ENCODE measurements at places on chromosomes 7 and 10. TPM values are rescaled to one million over a fixed set of nuclear protein-coding genes. Genes with fewer than 3 reads are reported as not detected.

DNA sequence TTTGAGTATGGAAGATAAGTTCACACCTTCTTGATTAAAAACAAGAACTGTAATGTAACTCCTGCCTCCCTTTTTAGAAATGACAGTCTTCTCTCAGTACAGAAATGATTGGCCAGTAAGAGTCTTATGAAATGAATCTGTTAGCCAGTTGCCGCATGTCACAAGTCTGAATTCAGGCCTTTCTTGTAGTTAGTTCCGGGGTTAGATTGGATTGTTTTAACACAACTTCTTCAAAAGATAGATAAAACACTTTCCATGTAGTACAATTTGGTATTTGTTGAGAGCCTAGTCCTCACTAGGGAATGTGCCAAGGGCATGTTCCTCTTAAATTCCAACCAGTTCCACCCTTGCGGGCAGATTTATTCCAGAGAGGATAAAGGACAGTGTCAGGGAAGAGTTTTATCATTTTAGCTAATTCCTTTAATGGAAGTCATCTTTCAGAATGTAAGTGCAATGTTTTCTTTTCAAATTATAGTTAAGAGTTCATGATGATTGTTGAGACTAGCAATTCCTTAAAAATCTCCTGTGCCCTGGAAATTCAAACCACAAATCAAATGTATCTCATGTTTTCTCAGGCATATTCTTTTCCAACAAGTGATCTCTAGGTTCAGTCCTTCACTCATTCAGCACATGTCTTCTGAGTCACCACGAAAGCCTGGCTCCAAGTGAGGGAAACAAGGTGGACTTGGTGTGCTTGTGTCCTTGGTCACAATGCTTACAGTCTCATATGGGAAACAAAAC lies 4.1 kb downstream of the FHIP2A start:
- no peak overlapping the region for H3K27ac ChIP-seq
- no peak for DNase-seq
- H3K27me3 ChIP-seq, result no peaks in the 10 kb centered on the region
- H3K4me1 ChIP-seq, result peaks cover 23% of the 10 kb centered on the region

- no peaks in the 10 kb centered on the region for H3K4me1 ChIP-seq
- H3K4me3 ChIP-seq, result no peak overlapping the region
- H3K27ac ChIP-seq, result no peak overlapping the region
- no peaks in the 10 kb centered on the region for H3K27me3 ChIP-seq
- DNase-seq, result no peak
Measured at GRCh38 chr7:98506471-98506870, 105.6 kb upstream of the BAIAP2L1 start.

DNA sequence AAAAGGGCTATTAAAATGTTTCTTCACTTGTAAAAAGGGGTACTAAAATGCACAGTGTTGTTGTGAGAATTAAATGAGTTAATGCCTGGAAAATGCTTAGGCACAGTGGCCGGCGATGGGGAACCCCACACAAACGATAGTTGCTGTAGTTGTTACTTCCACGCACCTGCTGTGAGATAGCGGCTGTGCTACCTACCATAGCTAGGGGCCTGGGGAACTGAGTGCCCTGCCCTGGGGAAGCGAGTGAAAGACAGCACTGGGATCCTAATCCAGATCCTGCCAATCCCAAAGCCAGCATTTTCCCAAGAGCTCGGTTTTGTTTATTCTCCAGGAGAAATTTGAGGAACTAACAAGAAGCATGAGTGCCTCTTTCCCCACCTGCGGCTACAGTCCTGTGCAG lies 27.8 kb downstream of the DDC start:
- no peak for DNase-seq
- no peaks in the 10 kb centered on the region for H3K36me3 ChIP-seq
- H3K27ac ChIP-seq, result no peak overlapping the region
- no peak overlapping the region for H3K4me3 ChIP-seq
- no peaks in the 10 kb centered on the region for H3K27me3 ChIP-seq

DNA sequence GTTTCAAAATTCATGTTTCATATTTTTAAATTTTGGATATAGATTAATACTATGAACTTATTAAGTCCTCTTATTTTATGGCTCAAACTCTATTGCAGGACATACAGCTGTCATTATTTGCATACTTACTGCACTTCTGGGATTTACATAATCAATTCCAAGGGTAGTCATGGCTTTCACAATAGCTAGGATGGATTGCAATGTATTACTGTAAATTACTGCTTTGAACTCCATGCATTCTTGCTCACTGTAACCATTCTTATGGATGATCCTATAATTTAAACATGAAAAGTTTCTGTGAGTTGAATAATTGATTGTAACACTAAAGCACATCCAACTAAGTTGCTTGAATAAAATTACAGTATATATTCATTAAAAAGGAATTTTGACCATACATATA lies 23.5 kb downstream of the GNAT3 start:
- no peaks in the 10 kb centered on the region for H3K27me3 ChIP-seq
- H3K27ac ChIP-seq, result no peak overlapping the region
- no peaks in the 10 kb centered on the region for H3K4me1 ChIP-seq
- no peak overlapping the region for H3K4me3 ChIP-seq
- H3K36me3 ChIP-seq, result no peaks in the 10 kb centered on the region

DNA sequence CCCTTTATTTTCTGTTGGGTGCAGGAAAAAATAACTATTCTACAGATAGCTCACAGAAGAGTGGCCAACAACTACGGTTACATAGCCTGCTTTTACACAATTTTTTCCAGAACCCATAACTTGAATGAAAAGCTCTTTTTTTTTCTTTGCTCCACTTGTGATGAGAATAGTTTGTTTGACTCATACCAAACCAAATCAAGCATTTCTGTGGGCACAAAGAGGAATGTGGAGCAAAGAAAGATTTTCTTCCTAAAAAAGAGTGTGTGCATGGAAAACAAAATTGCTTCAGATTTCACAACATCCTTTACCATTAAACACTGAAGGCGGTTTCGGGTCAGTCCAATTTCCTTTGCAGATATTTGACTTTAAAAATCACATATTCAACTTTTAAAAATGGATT lies 54.8 kb upstream of the RAB11FIP2 start:
- H3K4me1 ChIP-seq, result no peaks in the 10 kb centered on the region
- no peaks in the 10 kb centered on the region for H3K27me3 ChIP-seq
- no peaks in the 10 kb centered on the region for H3K36me3 ChIP-seq
- no peak overlapping the region for H3K4me3 ChIP-seq

DNA sequence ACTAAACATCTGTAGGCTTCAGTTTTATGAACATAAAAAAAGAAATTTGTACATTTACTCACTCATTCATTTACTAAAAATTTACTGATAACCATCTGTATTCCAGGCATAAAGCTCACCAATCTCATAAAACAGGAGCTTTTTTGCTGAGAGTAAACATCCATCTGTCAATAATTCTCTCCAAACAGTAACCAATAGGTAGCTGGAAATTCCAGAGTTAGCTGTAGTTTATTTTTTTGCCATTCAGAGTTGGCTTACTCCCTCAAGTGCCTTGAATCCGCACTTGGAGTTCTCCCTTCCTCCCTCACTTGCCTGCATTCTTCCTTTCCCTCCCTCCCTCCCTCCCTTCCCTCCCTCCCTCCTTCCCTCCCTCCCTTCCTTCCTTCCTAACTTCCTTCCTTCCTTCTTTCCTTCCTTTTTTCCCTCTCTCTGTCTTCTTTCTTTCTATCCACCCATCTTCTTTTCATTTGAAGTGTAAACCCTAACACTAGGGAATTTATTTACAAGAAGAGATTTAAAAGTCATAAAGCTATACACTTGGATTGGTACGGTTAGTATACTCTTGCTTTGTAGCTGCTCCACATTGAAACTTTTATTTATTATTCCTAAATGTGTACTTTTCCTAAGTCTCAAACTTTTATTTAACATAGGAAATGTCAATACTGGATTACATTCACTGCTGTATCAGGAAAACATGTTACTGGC lies 44.6 kb upstream of the BICC1 start:
- DNase-seq, result no peak
- no peaks in the 10 kb centered on the region for H3K27me3 ChIP-seq
- H3K27ac ChIP-seq, result no peak overlapping the region
- no peaks in the 10 kb centered on the region for H3K36me3 ChIP-seq
- peaks cover 4% of the 10 kb centered on the region for H3K4me1 ChIP-seq
- no peak overlapping the region for H3K4me3 ChIP-seq

- H3K27me3 ChIP-seq, result no peaks in the 10 kb centered on the region
- peaks cover 3% of the 10 kb centered on the region for H3K4me1 ChIP-seq
- DNase-seq, result no peak
Measured at GRCh38 chr7:114356133-114356532, 58.5 kb upstream of the FOXP2 start.

DNA sequence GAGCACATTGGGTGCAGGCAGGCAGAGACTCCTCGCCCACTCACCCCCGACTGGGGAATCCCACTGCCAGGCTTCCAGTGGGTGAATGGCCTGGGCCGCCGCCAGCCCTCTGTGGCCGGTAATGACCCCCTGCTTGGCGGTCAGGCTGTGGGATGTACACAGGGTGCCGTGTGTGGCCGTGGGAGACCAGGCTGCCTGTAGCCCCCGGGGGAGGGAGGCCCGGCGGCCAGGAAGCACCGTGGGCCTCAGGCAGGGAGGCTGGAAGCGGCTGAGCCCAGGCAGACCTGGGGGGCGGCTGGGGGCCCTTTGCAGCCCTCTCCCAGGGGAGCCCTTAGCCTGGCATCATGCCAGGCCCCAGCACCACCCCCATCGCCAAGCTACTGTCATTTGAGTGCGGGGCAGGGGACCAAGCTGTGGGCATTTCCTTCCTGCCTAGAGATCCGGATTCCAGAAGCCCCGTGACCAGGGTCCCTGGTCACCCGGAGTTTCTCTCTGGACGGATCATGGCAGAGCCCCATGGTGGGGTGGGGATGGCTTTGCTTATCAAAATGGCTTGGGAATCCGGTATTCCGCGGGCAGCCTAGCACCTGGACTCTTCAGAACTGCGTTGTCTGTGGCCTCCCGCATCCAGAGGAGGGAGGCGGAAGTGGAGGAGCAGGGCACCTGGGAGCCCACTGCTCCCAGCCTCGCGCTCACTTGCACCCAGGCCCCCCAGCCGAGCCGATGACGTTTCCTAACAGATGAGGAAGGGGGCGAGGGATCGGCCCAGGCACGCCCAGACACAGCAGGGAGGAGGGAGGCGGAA lies 1.1 kb downstream of the TTYH3 start:
- H3K27me3 ChIP-seq, result no peaks in the 10 kb centered on the region
- peaks cover 46% of the 10 kb centered on the region for H3K4me1 ChIP-seq
- peak overlapping the region; percentile 87 for H3K4me3 ChIP-seq
- DNase-seq, result no peak
- H3K36me3 ChIP-seq, result no peaks in the 10 kb centered on the region

DNA sequence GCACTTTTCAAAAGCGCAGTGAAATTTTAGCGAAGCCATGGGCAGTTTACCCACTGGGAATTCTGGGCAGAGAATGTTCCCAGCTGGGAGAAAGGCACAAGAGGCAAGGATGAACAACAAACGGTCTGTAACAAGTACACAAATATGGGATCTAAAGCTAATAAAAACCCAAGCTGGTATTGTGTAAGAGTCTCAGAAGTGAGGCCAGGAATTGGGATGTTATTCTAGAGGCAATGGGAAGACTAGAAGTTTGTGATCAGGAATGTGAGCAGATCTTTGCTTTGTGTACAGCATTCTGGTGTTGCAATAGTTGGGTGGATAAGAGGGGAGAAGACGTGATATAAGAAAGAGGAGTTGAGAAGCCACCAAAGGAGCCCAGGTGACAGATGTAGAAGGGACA lies 15.0 kb downstream of the FZD9 start:
- no peak for DNase-seq
- no peaks in the 10 kb centered on the region for H3K27me3 ChIP-seq
- H3K36me3 ChIP-seq, result peaks cover 63% of the 10 kb centered on the region
- no peak overlapping the region for H3K4me3 ChIP-seq
- no peaks in the 10 kb centered on the region for H3K4me1 ChIP-seq
- H3K27ac ChIP-seq, result no peak overlapping the region

GRCh38 chr10:59276919-59277318 lies 85.4 kb downstream of the FAM13C start:
- H3K4me1 ChIP-seq, result peaks cover 5% of the 10 kb centered on the region
- no peak for DNase-seq
- no peak overlapping the region for H3K27ac ChIP-seq
- H3K27me3 ChIP-seq, result no peaks in the 10 kb centered on the region
- H3K36me3 ChIP-seq, result no peaks in the 10 kb centered on the region

GRCh38 chr7:17580141-17580540 lies 281.7 kb downstream of the AHR start:
- no peaks in the 10 kb centered on the region for H3K27me3 ChIP-seq
- H3K4me1 ChIP-seq, result no peaks in the 10 kb centered on the region
- DNase-seq, result no peak
- H3K36me3 ChIP-seq, result no peaks in the 10 kb centered on the region
- H3K27ac ChIP-seq, result no peak overlapping the region

DNA sequence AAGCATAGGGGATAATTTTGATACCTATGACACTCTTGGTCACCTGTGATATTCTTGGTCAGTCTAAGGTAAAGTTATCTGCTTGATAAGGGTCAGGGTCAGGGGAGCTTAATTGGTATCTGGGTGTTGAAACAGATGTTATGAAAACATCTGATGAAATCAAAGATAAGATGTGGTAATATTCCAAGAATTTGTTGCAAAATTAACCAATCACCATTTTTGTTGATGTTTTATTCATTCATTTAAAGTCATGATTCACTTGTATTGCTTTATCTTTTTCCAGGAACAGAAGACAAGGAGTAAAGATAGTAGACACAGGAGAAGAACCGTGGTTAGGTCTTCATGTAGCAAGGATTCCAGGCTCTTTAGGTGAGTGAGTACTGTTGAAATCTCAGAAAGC lies 103.1 kb downstream of the SEMA3C start:
- no peaks in the 10 kb centered on the region for H3K4me1 ChIP-seq
- no peak overlapping the region for H3K4me3 ChIP-seq
- H3K36me3 ChIP-seq, result no peaks in the 10 kb centered on the region
- DNase-seq, result no peak
- H3K27ac ChIP-seq, result no peak overlapping the region

- H3K27ac ChIP-seq, result no peak overlapping the region
- no peak for DNase-seq
- H3K4me1 ChIP-seq, result peaks cover 7% of the 10 kb centered on the region
- H3K36me3 ChIP-seq, result no peaks in the 10 kb centered on the region
Measured at GRCh38 chr7:106640368-106641141, 20.4 kb downstream of the CCDC71L start.

- no peak overlapping the region for H3K27ac ChIP-seq
- no peaks in the 10 kb centered on the region for H3K36me3 ChIP-seq
- H3K4me1 ChIP-seq, result no peaks in the 10 kb centered on the region
- no peak overlapping the region for H3K4me3 ChIP-seq
- H3K27me3 ChIP-seq, result no peaks in the 10 kb centered on the region
Measured at GRCh38 chr7:147071536-147071935, 954.9 kb downstream of the CNTNAP2 start.

GRCh38 chr7:70788276-70788675 lies 343.7 kb upstream of the GALNT17 start:
- H3K36me3 ChIP-seq, result peaks cover 59% of the 10 kb centered on the region
- no peaks in the 10 kb centered on the region for H3K4me1 ChIP-seq
- H3K27me3 ChIP-seq, result no peaks in the 10 kb centered on the region
- DNase-seq, result no peak
- H3K27ac ChIP-seq, result no peak overlapping the region

GRCh38 chr7:104998040-104998752 lies 15.8 kb upstream of the KMT2E start:
- no peak for DNase-seq
- H3K36me3 ChIP-seq, result no peaks in the 10 kb centered on the region
- H3K4me1 ChIP-seq, result peaks cover 100% of the 10 kb centered on the region
- H3K27me3 ChIP-seq, result no peaks in the 10 kb centered on the region

GRCh38 chr10:31723106-31723750 lies 205.4 kb downstream of the ARHGAP12 start:
- no peaks in the 10 kb centered on the region for H3K4me1 ChIP-seq
- H3K4me3 ChIP-seq, result no peak overlapping the region
- peak overlapping the region; percentile 3 for H3K27ac ChIP-seq
- DNase-seq, result no peak

UPF2 gene
- total RNA-seq, result 26.0 TPM

MYL10 gene
- total RNA-seq, result not detected

UPK3B gene
- 3.9 TPM for total RNA-seq

CAV1 gene
- 210 TPM for total RNA-seq

ZNF853 gene
- 12.7 TPM for total RNA-seq

SEMA3D gene
- 18.5 TPM for total RNA-seq

DOCK1 gene
- total RNA-seq, result 76.7 TPM

Data from thoracic aorta (tissue), 2 donors.